ENCODE measurements at places on chromosomes 11 and 22.

- no peak for DNase-seq
These were observed 67.7 kb downstream of the TBC1D22A start for GRCh38 chr22:46829941-46830715.

GRCh38 chr11:35874751-35875450 lies 69.0 kb upstream of the LDLRAD3 start:
- DNase-seq: no peak

DNA sequence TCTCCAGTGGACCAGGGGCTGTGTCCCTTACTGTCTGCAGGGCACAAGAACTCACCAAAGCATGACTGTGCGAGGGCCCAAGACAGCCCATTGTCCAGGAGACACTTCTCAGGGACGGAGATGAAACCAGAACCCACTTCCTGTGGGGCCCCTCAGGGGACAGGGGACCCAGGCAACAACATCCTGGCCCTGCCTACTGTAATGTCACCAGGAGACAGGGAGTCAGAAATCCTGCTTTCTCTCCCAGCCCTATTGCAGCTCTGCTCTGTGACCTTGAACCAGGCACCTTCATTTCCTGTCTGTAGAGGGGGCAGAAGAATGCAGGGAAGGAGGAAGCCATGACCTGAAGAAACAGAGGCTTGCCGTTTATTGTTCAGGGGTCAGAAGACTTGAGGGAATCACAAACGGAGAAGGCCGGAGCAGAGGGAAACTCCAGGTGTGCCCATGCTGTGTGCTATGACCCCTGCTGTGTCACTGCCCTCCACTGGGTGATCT lies 98.0 kb downstream of the NAT10 start:
- DNase-seq: no peak

DNA sequence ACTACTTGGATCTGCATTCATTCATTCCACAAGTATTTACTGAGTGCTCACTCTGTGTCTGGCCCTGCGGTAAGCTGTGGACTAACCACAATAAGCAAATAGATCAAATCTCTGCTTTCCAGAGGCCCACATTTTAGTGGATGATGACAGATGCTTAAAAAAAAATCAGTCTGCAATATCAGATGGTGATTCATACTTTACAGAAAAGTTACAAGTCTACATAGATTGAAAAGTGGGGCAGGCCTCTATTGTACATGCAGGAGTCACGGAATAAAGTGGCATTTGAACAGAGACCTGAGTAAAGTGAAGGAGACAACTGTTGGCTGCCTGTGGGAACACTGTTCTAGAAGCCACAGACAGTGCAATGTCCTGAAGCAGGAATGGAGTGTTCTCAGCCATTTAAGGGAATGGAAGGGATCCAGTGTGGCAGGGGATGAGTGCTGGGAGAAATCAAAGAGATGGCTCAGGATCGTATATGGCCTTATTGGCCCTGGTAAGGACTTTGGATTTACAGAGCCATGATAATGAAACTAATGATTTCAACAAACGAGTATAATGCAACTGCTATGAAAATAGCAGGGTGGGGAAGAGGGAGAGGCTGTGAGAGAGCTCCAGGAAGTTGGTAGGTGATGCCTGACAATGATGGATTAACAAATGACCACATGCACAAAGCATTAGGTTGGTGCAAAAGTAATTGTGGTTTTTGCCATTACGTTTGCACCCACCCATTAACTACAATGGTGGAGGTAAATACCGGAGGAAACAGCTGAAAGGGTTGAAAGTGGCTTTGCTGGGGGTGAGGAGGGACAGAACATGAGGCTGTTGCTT lies 31.1 kb downstream of the TMEM45B start:
- peak; percentile 30 for DNase-seq
